ENCODE measurements at places on chromosomes 1 and 21. TPM values are rescaled to one million over a fixed set of nuclear protein-coding genes. Genes with fewer than 3 reads are reported as not detected.

RYR2 gene
- 3.4 TPM for total RNA-seq

DNA sequence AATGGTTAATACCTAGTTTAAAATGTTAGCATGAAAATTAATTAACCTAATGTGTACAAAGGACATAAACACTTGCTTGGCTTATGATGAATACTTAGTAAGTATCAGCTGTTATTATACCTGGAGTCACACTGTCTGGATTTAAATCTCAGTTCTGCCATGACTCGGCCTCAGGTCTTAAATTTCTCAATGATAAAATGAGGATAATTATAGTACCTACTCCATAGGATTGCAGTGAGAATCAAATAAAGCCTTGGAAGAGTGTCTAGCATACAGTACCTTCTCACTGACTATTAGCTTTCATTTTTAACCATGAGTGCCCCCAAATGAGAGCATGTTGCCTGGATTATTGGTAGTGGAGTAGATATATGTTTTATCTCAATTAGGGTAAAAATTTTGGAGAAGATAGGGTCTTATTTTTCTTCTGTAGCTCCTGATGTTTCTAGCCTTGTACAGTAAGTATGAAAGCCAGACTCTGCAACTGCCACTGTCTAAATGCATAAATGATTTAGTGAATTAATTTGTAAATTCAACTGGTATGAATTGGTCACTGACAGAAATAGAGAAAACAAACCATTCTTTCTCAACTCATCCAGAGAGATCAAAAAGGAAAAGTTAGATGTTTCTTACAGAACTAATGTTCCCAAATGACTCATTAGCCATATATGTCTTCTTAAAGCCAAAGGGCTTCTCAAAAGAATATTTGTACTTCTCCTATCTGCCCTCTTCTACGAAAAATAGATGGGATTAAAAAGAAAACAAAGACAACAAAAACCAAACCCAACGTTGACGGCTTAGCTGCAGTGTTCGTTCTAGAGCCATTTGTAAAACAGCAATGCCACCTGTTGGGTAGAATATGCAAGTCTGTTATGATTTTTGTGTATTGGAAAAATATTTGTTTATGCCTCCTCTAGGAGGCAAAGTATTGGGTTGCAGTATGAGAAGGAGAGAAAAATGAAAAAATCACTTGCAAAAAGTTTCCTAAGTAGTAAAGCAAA lies 53.8 kb upstream of the MROH9 start:
- no peak for DNase-seq

DNA sequence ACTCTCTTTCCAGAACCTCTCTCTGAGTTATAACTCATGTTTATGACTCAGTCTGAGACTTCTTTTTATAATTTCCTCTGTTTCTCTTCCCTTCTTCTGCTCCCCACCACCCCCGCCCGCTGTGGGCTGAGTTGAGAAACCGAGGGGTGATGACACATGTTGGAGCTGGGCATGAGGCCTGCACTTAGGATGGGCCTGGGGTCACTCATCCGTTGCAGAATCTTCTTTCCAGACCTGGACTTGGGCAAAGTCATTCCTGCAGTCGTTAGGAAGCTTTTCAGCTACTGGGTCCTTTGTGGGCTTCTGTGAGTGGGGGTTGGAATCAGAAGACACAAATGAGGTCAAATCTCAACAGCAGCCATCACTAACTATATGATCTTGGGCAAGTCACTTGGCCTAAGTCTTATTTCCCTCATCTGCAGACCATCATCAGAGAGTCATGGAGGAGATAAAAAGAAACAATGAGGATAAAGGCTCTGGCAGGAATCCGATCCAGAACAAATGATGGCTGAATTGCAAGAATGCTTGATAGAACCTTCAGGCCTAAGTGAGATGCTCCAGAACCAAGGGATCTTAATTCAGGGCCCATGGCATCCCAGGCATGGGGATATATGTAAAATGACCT lies 53.4 kb downstream of the RPS6KA1 start:
- no peak for DNase-seq

TMPRSS2 gene
- 74.9 TPM for total RNA-seq

DNA sequence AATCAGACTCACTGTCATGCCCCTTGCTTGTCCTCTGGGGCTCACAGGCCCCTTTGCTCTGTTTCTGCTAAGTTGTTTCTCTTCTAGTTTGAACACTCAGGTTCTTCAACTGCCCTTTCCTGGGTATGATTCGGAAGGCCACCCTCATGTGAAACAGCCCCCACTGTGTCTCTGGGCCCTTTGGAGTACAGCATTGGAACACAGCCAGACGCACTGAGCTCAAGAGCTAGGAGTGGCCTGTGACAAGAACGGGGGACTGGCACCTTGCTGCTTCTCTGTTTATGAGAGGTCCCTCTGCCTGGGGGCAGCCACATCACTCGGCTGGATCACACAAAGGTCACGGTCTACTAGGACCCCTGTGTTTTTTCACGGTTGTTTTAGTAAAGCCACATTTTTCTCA lies 114.4 kb upstream of the ZC3H12A start:
- DNase-seq = no peak

DNA sequence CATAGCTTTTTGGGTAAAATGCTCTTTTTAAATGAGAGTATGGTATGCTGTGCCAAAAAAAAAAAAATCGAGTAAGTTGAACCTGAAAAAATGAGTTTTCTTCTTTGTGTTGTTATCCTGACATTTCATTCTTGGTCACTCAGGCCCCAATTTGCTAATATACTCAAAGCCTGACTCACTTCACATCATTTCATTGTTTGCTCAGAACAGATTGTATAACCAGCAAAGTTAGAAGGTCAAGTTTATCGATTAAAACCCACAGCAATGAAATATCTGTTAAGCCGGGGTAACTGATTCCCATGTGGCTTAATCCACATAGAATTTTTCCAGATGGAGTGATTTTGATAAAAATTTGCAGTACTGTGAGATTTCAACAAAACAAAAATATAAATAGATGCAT lies 363.7 kb downstream of the NEGR1 start:
- no peak for DNase-seq

GRCh38 chr1:193472838-193473398 lies 286.5 kb upstream of the B3GALT2 start:
- no peak for DNase-seq

DNA sequence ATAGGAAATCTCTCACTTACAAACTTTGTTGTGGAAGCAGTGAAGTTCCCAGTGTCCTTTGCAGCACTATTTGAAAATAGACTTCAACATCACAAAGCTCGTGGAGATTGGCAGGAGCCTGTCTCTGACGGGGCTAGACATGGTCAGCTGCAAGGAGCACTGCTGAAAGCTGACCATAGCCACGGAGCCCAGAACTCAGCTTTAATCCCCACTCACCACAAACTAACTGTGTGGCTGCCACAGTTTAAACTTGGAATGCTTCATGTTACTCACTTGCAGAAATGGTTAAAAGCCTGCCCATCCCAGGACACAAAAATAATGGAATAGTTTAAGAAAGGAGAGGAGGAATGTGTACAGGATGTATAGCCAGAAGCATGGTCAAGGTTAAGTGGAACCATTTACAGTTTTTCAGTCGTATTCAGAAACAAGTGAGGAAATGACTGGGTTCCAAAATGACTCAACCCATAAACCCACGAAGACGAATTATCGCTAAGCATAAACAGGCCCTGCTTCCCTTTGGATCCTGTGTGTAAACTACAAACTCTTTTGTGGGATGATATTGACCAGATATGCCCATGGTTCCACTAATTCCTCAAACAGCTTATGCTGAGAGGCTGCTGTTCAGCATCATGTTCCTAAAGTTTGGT lies 18.2 kb downstream of the DNALI1 start:
- no peak for DNase-seq

SIPA1L2 gene
- total RNA-seq = 18.6 TPM

GRCh38 chr1:110559157-110559556 lies 40.2 kb upstream of the KCNA10 start:
- no peak for DNase-seq

- DNase-seq = no peak
Measured at GRCh38 chr1:198040880-198041279, 115.9 kb upstream of the NEK7 start.

DNA sequence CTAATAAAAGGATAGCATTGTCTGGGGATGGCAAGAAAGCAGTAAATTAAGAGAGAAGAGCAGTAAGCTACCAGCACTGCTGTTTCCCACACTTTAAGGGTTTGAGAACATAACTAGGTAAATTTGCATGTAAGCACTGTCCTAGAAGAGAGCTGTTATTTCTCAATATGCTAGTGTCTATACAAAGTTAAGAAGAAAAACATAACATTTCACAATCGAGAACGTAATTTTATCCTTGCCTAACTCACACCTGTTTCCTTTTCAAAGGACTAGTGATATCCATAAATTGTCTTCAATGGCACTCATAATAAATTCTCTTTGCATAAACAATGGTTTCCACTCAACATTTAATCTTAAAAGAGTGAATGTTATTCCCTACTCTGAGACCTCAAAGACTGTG lies 576.0 kb downstream of the PTBP2 start:
- no peak for DNase-seq

DNA sequence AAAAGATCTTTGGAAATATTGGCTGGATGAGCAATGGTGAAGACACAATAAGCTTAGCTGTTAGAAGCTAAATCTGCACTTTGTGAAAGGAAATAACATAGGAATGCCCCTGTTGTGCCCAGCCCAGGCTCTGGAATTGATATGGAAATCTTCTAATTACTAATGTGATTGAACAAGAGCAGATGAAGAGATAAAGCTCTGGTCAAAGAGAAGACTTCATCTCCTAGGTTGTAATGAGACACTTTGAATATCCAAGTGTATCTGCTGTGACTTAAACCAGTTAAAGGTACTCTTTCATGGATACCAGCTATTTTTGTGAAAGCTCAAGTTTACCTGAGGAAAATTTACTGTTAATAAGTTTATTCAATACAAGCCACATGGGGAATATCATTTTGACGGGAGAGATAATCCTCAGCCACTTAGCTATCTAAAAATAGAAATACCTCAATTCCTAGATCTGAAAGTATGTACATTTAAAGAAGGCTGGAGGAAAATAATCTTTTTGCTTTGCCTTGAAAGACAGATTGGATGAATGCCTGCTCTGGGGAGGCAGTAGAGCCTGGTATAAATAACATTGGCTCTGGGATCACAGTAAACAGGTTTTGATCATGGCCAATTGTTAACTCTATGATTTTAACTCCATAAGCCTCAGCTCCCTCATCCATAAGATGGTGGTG lies 494.0 kb upstream of the B3GALT2 start:
- no peak for DNase-seq

DNA sequence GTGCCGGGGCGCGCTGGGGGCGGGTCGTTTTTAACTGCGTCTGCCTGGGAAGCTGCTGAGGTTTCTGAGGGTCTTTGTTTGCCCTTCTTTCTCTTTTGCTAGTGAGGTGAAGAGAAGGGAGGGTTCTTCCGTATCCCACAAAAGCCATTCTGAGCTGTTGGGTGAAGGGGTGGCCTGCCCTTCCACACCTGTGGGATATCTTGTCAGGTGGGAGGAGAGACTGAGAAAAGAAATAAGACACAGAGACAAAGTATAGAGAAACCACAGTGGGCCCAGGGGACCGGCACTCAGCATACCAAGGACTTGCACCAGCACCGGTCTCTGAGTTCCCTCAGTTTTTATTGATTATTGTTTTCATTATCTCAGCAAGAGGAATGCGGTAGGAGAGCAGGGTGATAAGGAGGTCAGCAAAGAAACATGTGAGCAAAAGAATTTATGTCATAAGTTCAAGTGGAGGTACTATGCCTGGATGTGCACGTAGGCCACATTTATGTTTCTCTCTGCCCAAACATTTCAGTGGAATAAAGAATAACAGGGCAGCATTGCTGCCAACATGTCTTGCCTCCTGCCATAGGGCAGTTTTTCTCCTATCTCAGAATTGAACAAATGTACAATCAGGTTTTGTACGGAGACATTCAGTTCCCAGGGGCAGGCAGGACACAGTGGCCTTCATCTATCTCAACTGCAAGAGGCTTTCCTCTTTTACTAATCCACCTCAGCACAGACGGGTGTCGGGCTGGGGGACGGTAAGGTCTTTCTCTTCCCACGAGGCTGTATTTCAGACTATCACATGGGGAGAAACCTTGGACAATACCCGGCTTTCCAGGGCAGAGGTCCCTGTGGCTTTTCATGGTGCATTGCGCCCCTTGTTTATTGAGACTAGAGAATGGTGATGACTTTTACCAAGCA lies 972 bp downstream of the PGBD2 start:
- no peak for DNase-seq

- DNase-seq = no peak
Measured at GRCh38 chr1:9438431-9439073, 100.7 kb upstream of the SLC25A33 start.
